ENCODE measurements at places on chromosomes 12 and 14.

DNA sequence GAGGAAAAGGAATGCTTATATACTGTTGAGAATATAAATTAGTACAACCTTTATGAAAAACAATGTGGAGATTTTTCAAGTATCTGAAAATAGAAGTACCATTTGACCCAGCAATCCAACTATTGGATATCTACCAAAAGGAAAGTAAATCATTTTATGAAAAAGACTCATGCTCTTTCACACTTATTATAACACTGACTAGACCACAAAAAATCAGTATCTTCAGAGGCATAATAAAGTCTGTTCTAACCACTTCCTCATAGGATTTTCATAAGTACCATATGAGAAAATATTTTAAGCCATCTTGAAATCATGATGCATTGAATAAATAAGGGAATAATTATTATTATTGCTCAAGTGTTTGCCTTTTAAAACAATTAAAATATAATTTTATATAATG is 90.8 kb downstream of the SLCO1B1 start:
- DNase-seq = no peak

DNA sequence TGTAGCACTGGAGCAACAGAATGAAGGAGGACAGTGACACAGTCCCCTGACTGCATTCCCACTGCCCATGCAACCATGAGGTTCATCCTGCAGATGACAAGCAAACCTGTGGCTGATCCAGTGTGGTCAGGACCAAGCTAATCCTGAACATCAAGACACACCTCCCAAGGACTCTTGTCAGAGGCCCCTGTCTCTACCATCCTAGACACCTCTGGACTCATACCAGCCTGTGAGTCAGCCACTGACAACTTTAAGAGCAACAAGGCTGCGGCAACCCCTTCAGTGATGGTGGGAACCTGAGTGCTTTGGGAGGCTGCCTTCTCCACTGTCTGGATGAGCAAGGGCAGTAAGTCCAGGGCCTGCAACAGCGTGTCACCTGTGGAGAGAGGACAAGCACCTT is 24.6 kb downstream of the GCN1 start:
- no peak for DNase-seq

DNA sequence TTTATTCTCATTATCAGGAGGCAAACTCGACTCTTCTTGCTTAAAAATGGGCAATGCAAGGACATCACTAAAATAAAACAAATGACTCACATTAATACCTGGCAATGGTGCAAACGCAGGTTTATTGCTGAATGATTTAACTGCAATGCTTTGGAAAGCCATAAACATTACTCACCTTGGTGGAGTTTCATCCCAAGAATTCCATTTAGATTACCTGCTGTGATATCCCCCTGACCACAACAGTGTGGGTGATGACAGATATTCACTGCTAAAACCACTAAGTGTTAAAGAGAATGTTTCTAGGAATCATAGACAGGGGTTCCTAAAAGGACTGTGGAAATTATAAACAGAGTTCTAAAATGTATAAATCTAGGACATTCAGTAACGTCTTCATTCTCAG is 35.3 kb upstream of the CSRNP2 start:
- no peak for DNase-seq

DNA sequence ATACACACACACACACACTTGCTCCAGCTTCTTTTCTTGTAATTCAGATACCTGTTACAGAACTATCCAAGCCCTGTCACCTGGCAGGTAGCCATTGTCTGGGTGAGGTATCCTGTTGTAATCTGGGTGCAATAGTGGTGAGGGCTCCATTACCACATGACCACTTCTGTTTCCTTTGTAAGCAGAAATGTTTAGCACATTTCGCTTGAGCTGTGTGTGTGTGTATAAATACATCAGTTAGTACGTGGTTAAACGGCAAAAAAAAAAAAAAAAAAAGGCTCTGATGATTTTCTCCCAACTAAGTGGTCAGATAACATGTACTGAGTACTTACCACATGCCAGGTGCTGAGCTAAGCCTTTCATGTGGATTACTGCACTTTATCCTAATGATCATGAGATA is 129.3 kb upstream of the SSTR1 start:
- DNase-seq = peak; percentile 82

DNA sequence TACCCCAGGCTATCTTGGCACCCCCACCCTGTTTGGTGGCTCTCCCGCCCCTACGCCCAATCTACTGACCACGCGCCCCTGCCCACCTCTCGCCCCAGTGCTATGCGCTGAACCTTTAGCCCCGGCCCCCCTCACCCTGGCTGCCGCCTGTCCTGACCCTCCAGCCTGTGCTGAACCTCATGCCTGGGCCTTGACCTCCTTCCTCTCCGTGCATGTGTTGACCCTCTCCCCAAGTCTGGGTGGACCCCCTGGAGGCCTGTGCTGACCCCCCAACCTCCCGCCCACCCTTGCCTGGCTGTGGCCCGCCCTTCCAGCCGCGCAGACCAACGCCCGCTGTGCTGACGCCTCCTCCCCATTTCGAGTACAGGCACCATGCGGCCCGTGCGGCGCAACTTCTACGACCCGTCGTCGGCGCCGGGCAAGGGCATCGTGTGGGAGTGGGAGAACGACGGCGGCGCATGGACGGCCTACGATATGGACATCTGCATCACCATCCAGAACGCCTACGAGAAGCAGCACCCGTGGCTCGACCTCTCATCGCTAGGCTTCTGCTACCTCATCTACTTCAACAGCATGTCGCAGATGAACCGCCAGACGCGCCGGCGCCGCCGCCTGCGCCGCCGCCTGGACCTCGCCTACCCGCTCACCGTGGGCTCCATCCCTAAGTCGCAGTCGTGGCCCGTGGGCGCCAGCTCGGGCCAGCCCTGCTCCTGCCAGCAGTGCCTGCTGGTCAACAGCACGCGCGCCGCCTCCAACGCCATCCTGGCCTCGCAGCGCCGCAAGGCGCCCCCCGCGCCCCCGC is 20.7 kb downstream of the DTX1 start:
- DNase-seq = no peak

- DNase-seq = no peak
Measured at GRCh38 chr14:81561084-81561775, 27.6 kb upstream of the SEL1L start.

DNA sequence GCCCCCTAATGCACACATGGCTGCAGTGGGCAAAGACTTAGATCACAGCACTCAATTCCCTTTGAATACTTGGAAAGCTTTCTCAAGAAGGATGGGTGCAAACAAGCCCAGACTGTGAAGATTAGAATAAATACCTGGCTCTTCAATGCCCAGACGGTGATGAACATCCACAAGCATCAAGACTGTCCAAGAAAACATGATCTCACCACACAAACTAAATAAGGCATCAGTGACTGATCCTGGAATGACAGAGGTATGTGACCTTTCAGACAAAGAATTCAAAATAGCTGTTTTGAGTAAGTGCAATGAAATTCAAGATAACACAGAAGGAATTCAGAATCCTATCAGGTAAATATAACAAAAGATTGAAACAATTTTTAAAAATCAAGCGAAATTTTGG is 43.8 kb upstream of the ZDHHC17 start:
- no peak for DNase-seq

GRCh38 chr12:25558586-25558985 is 5.5 kb upstream of the LMNTD1 start:
- DNase-seq = no peak

Measured in CD4-positive, alpha-beta T cell treated with Interleukin-15 for 1 hour (primary cell).